ENCODE measurements at places on chromosomes 4 and X. TPM values are rescaled to one million over a fixed set of nuclear protein-coding genes. Genes with fewer than 3 reads are reported as not detected.
A peak's percentile ranks its signal among the peaks of the same experiment; 100 is the strongest.

DNA sequence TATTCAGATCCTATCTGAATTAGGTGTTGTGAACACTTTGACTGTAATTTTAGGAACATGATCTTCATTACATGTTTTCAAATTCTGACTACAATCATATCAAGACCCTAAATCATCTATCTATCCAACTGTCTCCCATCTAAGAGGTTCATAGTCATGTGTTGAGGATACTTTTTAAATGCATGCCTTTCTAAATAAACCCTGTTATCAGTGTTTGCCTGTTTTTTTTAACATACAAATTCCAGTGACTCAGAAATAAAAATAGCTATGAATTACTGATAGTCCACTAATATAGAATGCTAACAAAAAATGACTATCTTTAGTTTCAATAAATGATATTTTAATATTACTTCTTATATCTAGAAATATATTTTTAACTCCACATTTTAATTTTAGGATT, 8.0 kb downstream of the RAB28 start:
- H3K27ac ChIP-seq, result no peak overlapping the region
- H3K4me1 ChIP-seq, result no peaks in the 10 kb centered on the region
- H3K4me3 ChIP-seq, result no peak overlapping the region
- H3K36me3 ChIP-seq, result no peaks in the 10 kb centered on the region
- DNase-seq, result no peak

The BGN gene
- polyA plus RNA-seq, result 228 TPM

The DDIT4L gene
- 17.4 TPM for polyA plus RNA-seq

GRCh38 chrX:68838571-68838910, 9.7 kb downstream of the EFNB1 start:
- peaks cover 11% of the 10 kb centered on the region for H3K4me1 ChIP-seq
- no peak for DNase-seq
- H3K27me3 ChIP-seq, result peaks cover 46% of the 10 kb centered on the region
- no peak overlapping the region for H3K27ac ChIP-seq
- H3K4me3 ChIP-seq, result no peak overlapping the region

DNA sequence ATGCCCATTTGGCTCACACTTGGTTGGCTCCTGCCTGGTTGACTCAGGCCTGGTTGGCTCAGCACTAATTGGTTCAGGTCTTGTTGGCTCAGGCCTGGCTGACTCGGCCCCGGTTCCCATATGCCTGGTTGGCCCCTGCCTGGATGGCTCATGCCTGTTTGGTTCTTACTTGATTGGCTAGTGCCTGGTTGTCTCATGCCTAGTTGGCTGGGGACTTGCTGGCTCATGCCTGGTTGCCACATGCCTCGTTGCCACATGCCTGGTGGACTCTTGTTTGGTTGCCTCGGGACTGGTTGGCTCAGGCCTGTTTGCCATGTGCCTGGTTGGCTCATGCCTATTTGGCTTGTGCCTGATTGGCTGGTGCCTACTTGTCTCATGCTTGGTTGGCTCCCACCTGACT, 103.7 kb downstream of the APOOL start:
- H3K27ac ChIP-seq, result no peak overlapping the region
- no peaks in the 10 kb centered on the region for H3K27me3 ChIP-seq
- H3K4me1 ChIP-seq, result no peaks in the 10 kb centered on the region
- no peaks in the 10 kb centered on the region for H3K36me3 ChIP-seq

The NLGN4X gene
- 2.7 TPM for polyA plus RNA-seq

GRCh38 chr4:81808011-81808672, 336.4 kb upstream of the RASGEF1B start:
- no peaks in the 10 kb centered on the region for H3K36me3 ChIP-seq
- no peak overlapping the region for H3K27ac ChIP-seq
- peaks cover 5% of the 10 kb centered on the region for H3K4me1 ChIP-seq
- DNase-seq, result no peak
- no peak overlapping the region for H3K4me3 ChIP-seq

The CTAG2 gene
- polyA plus RNA-seq, result not detected

GRCh38 chr4:6925357-6925836, 15.8 kb downstream of the TBC1D14 start:
- peak overlapping the region; percentile 13 for H3K27ac ChIP-seq
- peaks cover 23% of the 10 kb centered on the region for H3K36me3 ChIP-seq
- H3K4me3 ChIP-seq, result no peak overlapping the region
- DNase-seq, result peak; percentile 26
- H3K4me1 ChIP-seq, result peaks cover 14% of the 10 kb centered on the region

The BST1 gene
- 4.5 TPM for polyA plus RNA-seq

DNA sequence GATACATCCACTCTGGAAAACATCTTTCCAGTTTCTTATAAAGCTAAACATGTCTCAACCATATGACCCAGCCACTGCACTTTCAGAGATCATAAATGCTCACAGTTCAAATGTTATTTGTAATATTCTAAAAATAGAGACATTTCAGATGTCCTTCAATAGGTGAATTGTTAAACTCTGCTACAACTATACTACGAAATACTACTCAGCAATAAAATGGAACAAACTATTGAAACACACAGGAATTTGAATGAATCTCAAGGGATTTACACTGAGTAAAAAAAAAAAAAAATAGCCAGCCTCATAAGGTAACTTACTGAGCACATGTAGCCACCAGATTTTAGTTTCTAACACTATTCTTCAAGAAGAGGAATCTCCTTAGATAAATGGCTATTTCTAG, 253.9 kb downstream of the PCDH18 start:
- DNase-seq, result no peak
- H3K4me1 ChIP-seq, result no peaks in the 10 kb centered on the region
- no peak overlapping the region for H3K4me3 ChIP-seq
- no peaks in the 10 kb centered on the region for H3K36me3 ChIP-seq

- H3K36me3 ChIP-seq, result no peaks in the 10 kb centered on the region
- H3K4me1 ChIP-seq, result peaks cover 13% of the 10 kb centered on the region
Observed at GRCh38 chr4:24262616-24263015, 321.7 kb downstream of the DHX15 start.

GRCh38 chr4:34964613-34965012, 1279.7 kb downstream of the ARAP2 start:
- no peaks in the 10 kb centered on the region for H3K36me3 ChIP-seq
- no peaks in the 10 kb centered on the region for H3K4me1 ChIP-seq
- no peaks in the 10 kb centered on the region for H3K27me3 ChIP-seq

The TLR3 gene
- polyA plus RNA-seq, result 0.76 TPM

- no peak for DNase-seq
- H3K36me3 ChIP-seq, result peaks cover 29% of the 10 kb centered on the region
- no peak overlapping the region for H3K4me3 ChIP-seq
- H3K27me3 ChIP-seq, result no peaks in the 10 kb centered on the region
Observed at GRCh38 chr4:140637836-140638235, 69.1 kb upstream of the UCP1 start.

DNA sequence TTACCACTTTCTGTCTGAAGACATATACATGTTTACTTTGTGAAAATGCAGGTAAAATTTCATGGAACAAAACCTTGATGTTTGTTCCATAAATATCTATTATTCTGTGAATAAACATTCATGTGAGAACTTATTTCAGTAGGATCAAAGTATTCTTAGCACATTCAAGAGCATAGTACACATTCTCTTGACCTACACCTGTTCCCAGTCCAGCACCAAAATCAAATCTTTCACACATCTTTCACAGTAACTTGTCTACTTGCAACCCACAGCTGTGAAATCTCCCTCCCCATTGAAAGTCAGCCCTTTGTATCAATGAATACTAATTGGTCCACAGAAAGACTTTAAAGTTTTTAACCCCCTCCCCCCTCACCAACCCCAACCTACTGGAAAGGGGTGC, 283.2 kb downstream of the GPC3 start:
- H3K4me3 ChIP-seq, result no peak overlapping the region
- no peak for DNase-seq
- H3K36me3 ChIP-seq, result no peaks in the 10 kb centered on the region
- no peaks in the 10 kb centered on the region for H3K4me1 ChIP-seq

The GIMD1 gene
- polyA plus RNA-seq, result not detected
